Left renal cortex interstitium (tissue), 4 donors: ENCODE measurements at places on chromosomes 4 and X. TPM values are rescaled to one million over a fixed set of nuclear protein-coding genes. Genes with fewer than 3 reads are reported as not detected.

Gene SMR3B
- polyA plus RNA-seq, result not detected

Gene SPIN2A
- polyA plus RNA-seq, result 4.0 TPM

Gene VCX2
- polyA plus RNA-seq, result not detected

Gene GDPD2
- 0.95 TPM for polyA plus RNA-seq

DNA sequence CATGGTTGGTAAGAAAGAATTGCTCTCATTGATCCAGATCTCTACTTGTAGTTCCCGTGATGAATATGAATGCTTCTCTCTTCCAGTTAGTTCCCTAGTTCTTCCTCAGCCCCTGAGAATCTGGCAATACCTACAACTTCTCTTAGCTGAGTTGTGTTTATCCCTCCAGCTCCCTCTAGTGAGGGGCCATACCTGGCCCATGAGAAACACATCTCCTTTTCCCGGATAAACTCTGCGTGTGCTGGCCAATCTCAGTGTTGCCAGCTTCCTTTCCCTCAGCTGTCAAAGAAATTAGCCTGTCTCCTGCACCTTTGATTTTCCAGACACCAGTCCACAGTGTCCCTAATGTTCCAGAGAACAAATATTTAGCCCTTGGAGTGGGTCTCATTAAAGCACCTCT, 5.7 kb downstream of the CBLL2 start:
- DNase-seq, result no peak

DNA sequence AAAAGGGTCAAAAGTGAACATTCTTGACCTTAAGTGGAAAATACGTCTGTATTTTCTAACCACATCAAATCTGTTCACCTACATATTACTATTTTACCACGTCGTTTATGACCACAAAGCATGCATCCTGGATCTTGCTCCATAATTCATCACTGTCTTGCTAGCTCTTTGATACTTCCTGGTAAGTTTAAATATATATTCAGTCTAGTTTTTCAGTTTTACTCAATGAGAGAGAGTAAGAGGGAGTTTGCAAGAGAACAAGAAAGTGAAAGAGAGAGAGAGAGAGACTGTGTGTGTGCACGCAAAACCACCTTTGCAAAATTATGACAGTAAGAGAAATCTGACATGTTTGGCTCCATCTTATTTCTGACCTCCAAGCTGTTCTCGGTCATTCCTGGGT, 173.7 kb upstream of the GALNTL6 start:
- no peak for DNase-seq

GRCh38 chr4:108398316-108398715, 222.1 kb upstream of the RPL34 start:
- DNase-seq, result peak; percentile 23

DNA sequence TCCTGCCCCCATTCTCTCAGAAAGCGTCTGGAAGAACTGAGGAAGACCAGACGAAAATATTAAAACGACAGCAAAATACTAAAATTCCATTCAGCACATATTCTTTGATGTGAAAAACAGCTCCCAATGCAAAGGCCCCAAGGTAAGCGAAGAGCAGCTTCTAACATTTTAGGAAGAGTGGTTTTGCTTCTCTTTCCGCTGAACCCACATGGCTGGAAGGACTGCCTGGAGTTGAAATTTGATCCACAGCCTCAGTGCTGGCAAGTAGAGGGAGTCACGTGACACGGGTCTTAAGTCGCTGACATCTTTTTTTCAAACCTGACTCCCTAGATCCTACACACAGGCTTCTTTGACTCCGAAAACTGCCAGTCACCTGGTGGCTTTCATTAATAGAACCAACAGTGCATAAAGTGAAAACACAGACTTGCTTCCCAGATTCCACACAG, at the start of gene FAM13A:
TSS of gene FAM13A (minus strand) at position 233 of the 446 bp plus-strand sequence. CDS start at position 12, 221 bp downstream.
- DNase-seq, result peak; percentile 97

- no peak for DNase-seq
Observed at GRCh38 chr4:85496126-85496849, 21.3 kb downstream of the ARHGAP24 start.
